ENCODE measurements at places on chromosomes 13 and 19.
A peak's percentile ranks its signal among the peaks of the same experiment; 100 is the strongest.

DNA sequence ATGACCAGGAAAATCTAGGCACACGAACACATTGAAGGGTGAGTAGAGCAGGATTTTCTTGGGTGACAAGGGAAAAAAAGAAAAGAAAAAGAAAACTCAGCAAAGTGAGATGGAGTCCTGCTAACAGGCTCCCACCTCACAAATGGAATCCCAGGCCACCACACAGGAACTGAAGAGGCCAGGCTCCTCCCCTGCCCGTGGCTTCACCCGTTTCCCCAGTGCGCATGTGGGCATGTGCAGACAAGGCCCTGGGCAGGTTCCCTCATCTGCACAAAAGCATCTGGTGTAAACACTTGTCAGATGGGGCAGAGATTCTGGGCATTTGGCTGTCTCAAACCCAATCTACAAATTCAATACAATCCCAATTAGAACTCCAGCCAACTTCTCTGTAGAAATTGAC is 24.5 kb downstream of the CFAP97D2 start:
- no peak for DNase-seq

GRCh38 chr13:91948736-91949135 is 550.3 kb downstream of the GPC5 start:
- DNase-seq: no peak

- DNase-seq: no peak
Measured at GRCh38 chr13:98111168-98112098, 31.5 kb upstream of the FARP1 start.

DNA sequence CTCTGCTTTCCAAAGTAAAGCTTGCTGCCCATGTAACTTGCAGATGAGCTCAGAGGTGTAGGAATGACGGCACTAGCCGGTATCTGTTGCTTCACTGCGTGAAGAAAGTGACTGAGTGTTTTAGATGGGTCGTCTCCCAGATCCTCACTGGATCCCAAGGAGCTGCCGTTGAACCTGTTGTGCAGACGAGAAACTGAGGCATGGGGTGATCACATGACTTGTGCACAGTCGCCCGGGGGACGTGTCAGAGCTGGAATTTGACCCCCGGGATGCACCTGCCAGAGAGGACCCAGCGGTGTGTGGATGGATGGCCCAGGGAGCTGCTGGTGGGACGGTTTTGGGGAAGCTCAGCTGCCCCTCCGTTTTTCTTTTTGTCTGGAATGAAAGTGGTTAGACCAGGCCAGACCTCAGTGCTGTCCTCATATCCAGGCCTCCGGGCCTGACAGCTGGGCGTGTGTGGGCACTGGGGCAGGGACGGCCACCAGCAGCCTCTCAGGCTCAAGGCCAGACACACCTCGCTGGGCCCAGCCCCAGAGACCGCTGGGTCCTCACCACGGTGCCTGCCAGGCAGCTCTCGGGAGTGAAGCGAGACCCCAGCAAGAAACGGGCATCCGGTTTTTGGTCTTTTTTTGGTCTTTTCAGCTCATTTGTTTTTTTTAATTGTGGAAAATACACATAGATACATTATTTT is 12.5 kb downstream of the ARID3A start:
- DNase-seq: no peak

DNA sequence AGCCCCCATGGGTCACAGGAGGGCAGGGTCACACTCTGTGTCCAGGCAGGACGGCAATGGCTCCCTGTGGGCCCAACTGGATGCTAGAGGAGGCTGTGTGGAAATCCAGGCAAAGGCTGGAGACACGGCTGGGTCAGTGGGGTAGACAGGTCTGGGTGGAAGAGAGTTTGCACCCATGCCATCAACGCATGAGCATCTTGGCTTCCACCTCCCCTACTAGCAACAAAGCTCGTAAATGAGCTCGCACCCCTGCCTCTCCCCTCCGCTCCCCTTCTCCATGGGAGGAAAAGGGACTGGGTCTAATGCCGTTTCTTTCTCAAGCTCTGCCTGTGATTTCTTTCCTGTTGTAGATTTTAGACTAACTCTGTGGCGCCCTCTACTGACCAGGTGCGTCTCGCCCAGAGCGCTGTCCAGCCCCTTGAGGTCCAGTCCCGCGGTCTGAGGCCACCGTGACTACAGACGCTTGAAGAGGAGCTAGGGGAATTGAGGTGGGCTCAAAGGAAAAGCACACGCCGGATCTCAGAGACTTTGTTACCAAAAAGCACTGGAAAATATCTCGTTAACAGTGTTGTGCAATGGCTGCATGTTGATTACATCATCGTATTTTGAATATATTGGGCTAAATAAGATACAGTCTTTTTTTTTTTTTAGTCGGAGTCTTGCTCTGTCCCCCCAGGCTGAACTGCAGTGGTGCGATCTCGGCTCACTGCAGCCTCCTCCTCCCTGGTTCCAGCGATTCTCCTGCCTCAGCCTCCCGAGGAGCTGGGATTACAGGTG is 50.7 kb upstream of the USP29 start:
- DNase-seq: no peak

GRCh38 chr13:114130131-114130836 is 2.1 kb downstream of the RASA3 start:
- DNase-seq: no peak

- peak; percentile 17 for DNase-seq
Measured at GRCh38 chr19:37007587-37008220, 70.5 kb upstream of the ZNF420 start.

- no peak for DNase-seq
Measured at GRCh38 chr19:49409441-49410029, 13.7 kb downstream of the PTH2 start.

DNA sequence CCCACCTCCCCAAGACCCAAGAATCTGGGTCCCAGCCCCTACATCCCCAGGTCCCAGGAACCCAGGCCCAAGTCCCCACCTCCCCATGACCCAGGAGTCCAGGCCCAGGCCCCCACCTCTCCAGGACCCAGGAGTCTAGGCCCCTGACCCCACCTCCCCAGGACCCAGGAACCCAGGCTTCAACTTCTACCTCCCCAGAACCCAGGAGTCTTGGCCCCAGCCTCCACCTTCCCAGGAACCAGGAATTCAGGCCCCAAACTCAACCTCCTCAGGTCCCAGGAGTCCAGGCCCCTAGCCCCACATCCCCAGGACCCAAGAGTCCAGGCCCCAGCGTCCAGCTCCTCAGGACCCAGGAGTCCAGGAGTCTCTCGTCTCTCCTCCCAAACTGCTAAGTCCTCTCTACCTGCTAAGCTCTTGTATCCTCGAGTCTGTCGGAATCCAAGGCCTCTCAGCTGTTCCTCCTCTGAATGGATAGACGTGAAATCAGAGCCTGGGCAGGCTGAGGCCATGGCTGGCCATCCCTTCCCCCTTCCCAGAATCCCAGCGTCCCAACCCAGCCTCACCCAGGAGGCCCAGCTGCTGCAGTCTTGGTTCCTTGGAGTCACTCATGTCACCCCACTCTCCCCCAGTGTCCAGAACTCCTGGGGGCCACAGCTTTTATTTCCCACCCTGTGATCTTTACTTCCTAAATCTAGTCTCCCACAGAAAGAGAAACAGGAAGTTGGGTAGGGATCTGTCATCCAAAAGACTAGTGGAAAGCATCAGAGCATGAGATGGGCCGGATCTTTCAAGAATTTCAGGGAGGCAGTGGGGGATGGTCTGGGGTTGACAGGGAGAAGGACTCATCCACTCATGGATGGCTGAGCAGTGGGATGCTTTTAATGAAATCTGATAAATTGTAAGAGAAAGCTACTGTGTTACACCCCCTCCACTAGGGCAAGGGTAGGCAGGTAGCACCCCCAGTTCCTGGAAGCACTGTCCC is at the start of gene CD209:
Gene CD209, minus strand, starts transcription at position 632 of the 982 bp plus-strand sequence. Its CDS starts 23 bp downstream, at position 609.
- no peak for DNase-seq

GRCh38 chr19:5951338-5951861 is 26.5 kb downstream of the RANBP3 start:
- DNase-seq: no peak

- DNase-seq: no peak
Measured at GRCh38 chr19:55898911-55899310, 33.2 kb downstream of the NLRP13 start.

- no peak for DNase-seq
Measured at GRCh38 chr13:26460648-26461047, 96.8 kb upstream of the WASF3 start.

GRCh38 chr13:107375701-107376340 is 807.9 kb upstream of the ARGLU1 start:
- no peak for DNase-seq

DNA sequence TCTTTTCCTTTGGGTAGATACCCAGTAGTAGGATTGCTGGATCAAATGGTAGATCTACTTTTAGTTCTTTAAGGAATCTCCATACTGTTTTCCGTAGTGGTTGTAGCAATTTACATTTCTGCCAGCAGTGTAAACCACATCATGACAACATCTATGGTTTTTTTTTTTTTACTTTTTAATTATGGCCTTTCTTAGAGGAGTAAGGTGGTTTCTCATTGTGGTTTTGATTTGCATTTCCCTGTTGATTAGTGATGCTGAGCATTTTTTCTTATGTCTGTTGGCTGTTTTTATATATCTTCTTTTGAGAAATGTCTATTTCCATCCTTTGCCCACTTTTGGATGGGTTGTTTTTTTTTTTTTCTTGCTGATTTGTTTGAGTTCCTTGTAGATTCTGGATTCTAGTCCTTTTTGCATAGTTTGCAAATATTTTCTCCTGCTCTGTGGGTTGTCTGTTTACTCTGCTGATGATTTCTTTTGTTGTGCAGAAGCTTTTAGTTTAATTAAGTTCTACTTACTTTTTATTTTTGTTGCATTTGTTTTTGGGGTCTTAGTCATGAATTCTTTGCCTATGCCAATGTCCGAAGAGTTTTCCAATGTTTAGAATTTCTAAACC is 38.8 kb downstream of the TDRD3 start:
- no peak for DNase-seq

GRCh38 chr19:45515081-45515624 is 7.9 kb downstream of the VASP start:
- peak; percentile 72 for DNase-seq

DNA sequence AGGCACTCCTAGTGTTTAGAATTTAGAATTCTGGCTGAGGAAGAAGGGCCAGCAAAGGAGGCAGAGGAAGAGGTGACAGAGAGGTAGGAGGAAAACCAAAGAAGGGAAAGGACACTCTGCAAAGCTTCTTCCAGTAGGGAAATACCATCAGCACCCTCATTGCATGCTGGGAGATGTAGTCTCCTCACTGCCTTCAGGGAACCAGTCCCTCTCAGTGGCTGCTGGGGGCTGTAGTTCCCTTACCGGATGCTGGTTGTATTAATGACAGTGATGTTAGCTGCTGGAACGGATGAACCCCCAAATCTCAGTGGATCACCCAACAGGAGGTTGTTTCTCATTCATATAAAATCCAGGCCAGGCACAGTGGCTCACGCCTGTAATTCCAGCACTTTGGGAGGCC is 10.1 kb downstream of the GRIN2D start:
- DNase-seq: no peak

- DNase-seq: peak; percentile 71
Measured at GRCh38 chr19:6459262-6460098, at the start of gene SLC25A23. Gene SLC25A23 (minus strand): TSS chr19:6459792. CDS start chr19:6459628, 164 bp downstream.

DNA sequence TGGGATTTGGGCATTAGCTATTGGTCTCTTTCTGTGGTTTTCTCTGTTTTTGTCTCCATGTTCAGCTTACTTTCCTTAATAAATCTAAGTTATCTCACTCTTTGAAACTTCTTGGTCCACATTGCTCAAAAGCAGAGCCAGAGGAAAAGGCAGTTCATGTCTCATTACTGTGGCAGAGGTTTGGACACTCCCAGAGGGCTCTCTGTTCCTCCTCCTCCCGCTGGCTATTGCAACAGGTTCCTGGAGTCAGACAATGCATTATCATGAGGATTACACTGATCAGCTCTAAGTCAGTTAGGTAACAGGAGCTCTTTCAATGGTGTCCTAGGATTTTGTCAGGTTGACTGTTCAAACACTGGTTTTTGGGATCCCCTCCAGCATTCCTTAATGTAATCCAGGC is 298.8 kb downstream of the NDFIP2 start:
- DNase-seq: no peak

All from activated naive CD4-positive, alpha-beta T cell treated with anti-CD3 and anti-CD28 coated beads, Interleukin-2, amount 50 U/mL, for 72 hours (primary cell).